ENCODE measurements at places on chromosomes 7 and 10.
A peak's percentile ranks its signal among the peaks of the same experiment; 100 is the strongest.

- no peak for DNase-seq
Measured at GRCh38 chr7:94313926-94314325, 80.8 kb upstream of the COL1A2 start.

DNA sequence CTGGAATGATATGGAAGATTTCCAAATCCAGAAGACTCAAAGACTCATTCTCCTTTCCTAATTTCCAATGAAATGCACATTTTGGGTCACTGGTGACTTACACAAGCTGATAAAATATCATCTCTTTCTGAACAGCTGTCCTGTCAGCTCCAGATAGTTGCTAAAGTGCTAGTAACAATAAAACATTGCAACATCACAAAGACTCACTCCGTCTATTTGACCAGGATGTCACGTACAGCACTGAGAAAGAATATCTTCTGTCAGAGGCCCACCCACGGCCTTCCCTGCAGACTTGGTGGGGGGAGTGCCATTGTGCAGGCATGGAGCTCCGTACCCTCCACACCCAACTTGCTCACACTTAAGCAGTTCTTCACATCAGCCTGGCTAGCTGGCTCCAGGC is 78.9 kb upstream of the EGR2 start:
- no peak for DNase-seq

DNA sequence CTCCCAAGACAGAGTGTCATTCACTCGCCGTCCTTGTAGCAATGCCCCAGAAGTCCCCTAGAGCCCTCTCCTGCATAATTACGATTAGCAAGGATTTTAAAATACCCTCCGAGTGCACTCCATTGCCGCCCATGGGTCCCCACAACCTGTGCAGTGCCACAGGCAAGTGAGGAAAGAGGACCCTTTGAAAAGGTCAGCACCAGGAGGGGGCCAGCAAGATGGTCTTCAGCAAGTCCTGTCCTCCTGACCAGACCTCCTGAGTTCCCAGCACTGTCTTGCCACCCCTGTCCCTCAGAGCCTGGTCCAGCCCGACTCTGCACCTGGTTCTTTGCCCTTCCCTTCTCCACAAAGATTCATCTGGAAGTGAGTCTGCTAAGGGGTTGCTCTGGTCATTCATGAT is 32.1 kb downstream of the CLRN3 start:
- DNase-seq, result no peak

GRCh38 chr10:103632247-103632642 is 138.7 kb downstream of the NEURL1 start:
- DNase-seq, result no peak

DNA sequence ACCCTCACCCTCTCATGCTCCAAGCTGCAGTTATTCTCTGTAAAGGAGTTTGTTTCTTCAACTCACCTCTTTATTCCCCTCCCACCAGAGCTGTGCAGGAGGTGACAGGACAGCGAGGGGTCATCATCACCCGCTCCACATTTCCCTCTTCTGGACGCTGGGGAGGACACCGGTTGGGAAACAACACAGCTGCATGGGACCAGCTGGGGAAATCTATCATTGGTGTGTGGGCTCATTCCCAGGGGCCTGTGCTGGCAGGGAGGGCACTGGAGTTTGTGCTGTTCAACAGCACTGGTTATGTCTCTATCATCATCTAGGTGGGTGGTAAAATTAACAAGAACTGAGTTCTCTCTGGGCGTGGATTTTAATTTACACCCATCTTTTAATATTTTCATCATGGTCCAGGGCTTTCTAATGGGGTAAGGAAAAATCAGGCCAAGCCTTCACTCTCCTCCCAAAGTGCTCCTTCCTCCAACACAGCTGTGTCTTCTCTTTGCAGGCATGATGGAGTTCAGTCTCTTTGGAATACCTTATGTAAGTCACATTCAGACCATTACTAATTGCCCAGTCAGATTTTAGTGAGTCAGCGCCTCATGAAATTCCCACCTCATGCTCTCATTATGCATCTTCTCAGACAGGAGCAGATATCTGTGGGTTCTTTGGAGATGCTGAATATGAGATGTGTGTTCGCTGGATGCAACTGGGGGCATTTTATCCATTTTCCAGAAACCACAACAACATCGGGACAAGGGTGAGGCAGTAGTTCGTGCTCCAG is 61.6 kb downstream of the PRSS58 start:
- no peak for DNase-seq

DNA sequence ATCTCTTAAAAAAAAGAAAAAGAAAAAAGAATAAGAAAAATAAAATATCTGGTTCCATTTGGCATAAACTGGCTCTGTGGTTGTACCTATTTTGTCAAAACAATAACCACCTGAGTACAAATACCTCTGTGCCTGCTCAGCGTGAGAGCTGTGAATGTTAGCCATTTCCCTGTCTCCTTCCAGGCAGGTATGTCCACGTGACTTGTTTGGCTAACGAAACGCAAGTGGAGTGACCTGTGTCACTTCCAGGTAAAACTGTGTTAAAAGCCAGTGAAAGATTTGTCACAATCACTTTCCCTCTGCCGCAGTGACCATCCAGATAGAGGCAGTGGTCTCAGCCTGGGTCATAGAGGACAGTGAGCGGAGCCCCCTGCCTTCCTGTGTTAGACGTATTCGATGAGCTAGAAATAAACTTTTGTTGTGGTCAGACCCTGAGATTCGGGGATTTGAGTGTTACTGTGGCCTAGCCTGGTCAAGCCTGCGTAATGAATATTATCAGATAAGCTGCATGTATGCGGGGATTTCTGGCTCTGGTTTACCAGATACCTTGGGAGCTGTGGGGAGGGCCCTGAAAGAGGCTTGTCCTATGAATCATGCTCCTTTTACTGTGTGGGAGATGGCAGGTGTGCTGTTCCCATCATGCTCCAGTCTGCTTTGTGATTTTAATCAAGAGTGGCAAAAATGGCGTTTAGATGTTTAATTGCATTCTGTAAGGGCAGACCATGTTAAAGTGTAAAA is 3.8 kb downstream of the PTER start:
- DNase-seq, result no peak

DNA sequence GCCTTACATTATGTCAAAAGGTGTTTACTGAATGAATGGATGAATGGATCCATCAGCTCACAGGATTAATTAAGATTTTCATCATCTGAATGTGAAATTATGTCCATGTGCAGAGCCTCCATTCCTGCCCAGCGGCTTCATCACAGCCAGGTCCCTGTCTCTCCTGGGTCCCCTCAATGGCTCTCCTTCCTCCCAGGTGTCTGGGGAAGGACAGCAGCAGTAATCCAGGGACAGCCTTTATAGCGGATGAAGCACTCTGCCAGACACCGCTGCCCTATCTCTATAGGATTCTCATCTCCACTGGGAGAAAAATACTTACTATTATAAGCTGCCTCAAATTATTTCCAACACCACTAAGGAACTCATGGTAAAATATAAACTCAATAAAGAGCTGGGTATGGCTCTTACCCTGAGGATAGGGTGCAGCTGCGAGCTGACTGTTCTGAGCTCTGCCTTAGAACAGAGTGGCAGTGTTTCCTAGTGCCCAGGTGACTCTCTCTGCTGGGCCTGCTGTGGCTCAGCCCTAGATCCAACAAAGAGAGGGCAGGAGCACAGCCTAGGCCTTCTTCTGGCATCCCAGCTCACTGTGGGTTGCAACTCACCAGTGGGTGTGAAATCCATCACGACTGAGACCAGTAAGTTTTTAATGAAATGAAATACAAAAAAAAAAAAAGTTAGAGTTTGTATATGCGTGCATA is 38.3 kb downstream of the GPRIN2 start:
- no peak for DNase-seq

- DNase-seq, result no peak
Measured at GRCh38 chr10:34962866-34963265, 127.3 kb downstream of the CUL2 start.

DNA sequence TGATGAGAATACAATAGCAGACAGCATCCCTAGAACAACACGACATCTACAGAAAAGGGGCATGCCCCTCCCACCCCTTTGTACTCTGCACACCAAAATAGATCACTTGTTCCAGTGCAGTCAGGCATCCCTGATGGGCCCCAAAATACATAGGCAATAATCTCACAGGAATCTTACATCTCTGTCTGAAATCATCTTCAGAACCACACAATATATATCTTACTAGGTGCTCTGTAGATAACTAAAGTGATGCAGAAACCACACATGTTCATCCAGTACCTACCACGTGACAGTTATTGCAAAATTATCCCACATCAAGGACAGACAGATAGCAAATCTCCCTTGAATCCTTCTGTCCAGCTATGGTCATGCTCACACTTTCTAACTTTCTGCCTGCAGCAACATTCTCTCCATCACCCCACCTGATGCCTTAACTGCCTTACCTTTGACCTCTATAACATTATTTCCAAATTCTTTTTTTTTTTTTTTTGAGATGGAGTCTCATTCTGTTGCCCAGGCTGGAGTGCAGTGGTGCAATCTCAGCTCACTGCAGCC is 30.7 kb downstream of the ST8SIA6 start:
- no peak for DNase-seq

DNA sequence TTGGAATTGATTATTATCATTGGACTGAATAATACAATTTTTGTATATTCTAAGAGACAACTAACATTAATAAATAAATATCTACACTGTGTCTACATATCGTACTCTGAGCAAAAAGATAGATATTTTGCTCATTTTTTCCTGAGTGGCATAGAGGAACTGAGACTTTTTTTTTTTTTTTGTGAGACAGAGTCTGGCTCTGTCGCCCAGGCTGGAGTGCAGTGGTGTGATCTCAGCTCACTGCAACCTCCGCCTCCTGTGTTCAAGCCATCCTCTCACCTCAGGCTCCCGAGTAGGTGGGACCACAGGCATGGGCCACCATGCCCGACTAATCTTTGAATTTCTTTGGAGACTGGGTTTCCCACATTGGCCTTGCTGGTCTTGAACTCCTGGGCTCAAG is 14.0 kb downstream of the KMT2E start:
- DNase-seq, result no peak

DNA sequence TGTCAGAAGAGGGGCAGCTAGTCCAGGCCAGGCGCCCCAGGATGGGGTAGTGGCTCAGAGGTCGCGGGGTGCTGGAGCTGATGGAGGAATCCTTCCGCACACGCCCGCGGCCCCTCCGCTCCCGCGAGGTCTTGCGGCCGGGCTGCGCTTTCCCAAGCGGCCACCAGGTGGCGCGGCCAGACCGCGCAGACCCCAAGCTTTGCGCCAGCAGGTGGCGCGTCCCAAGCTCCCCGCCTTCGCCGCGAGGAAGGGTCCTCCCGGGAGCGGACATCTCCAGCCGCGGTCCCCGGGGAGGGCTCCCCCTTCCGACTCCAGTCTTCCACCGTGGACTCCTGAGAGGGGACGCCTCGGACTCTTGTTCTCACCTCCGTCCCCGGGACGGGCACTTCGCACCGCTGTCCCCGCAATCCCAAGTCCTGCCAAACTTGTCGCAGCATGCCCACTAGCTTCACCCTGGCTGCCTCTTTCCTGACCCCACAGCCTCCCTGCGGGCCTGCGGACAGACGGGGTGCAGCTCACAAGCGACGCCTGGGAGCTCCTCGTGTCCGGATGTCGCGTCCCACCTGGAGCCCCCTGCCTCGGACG is 19.4 kb downstream of the KCNK18 start:
- peak; percentile 89 for DNase-seq

- no peak for DNase-seq
Measured at GRCh38 chr10:100184426-100184825, 1.4 kb downstream of the ERLIN1 start.

GRCh38 chr7:101018271-101019167 is 1.4 kb upstream of the MUC17 start:
- DNase-seq, result no peak

DNA sequence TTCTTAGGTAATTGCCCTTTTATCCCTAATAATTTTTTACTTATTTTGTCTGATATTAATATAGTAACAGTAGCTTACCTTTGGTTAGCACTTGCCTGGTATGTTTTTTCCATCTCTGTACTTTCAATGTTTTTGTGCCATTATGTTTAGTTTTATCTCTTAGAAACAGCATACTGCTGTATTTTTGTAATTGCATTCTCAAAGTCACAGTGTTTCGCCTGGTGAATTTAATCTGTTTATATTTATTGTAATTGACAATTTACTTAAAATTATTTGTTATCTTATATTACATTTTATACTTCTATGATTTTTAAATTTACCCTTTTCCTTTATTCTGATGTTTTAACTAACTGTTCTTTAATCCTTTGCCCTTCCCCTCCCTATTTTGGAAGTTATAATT is 166.4 kb downstream of the RELN start:
- no peak for DNase-seq
